ENCODE measurements at places on chromosomes 5 and 9.

GRCh38 chr5:103393101-103393754 is 134.7 kb downstream of the MACIR start:
- no peak for DNase-seq

DNA sequence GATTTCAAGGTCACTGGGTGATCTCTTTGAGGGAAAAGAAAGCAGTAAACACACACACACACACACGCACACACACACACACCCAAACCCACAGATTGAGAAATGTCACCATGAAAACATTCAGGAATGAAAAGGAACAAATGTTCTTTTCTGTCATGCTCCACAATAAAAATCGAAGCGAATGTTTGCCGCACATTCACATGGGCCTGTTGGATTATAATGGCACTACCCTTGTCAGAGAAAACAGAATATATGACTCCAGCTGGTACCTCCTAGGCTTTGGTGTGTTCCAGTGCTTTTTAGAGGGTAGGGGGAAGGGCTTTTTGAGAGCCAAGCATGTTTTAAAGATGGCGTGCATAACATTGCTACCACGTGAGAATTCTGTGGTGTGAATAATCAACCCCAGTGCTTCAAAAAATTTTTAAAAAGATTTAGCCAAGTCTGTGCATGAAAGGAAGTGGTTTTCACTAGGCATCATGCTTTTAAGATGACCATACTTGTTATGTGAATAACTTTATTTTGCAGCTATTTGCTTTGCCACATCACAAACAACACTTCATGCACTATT is 120.8 kb upstream of the ZNF608 start:
- DNase-seq: no peak

GRCh38 chr9:86091477-86091876 is 7.9 kb downstream of the GOLM1 start:
- no peak for DNase-seq

- no peak for DNase-seq
Observed at GRCh38 chr5:167460449-167461020, 830.9 kb upstream of the WWC1 start.

GRCh38 chr5:2901511-2901910 is 150.0 kb upstream of the IRX2 start:
- no peak for DNase-seq

DNA sequence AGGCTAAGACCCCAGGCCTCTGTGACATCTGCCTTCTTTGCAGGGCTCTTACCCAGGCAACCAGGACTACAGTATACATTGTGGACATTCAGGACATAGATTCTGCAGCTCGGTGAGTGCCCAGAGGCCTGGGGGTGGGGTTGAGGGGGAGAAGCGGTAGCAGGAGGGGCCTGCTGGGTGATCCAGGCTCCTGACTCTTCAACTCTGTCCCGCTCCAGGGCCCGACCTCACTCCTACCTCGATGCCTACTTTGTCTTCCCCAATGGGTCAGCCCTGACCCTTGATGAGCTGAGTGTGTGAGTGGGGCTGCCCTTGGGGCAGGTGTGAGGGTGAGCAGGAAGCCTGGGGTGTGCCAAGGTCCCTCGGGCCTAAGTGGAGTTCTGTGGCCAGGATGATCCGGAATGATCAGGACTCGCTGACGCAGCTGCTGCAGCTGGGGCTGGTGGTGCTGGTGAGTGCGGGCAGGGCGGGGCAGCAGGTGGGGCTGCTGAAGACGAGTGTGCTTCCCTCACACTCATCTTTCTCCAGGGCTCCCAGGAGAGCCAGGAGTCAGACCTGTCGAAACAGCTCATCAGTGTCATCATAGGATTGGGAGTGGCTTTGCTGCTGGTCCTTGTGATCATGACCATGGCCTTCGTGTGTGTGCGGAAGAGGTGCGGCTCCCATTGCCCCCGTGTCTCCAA is 19.8 kb downstream of the GPRIN1 start:
- no peak for DNase-seq
